ENCODE measurements at places on chromosomes 6 and 20.

DNA sequence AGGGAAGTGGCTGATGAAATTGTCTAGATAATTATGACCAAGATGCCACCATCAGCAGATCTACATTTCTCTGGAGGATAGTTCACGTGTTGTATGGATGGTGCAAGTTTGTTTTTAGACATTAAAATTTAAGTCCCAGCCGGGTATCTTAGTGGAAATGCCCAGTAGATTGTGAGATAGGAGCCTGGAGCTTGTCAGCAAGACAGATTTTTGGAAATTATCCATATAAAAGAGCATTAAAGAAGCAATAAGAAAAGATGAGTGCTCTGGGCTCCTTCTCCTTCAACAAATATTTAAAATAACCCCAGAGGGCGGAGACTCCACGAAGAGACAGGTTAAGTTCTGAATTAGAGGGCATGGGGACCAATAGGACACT, 47.6 kb upstream of the SMLR1 start:
- DNase-seq, result no peak

GRCh38 chr20:62692176-62692575, 16.5 kb upstream of the NTSR1 start:
- DNase-seq, result no peak

DNA sequence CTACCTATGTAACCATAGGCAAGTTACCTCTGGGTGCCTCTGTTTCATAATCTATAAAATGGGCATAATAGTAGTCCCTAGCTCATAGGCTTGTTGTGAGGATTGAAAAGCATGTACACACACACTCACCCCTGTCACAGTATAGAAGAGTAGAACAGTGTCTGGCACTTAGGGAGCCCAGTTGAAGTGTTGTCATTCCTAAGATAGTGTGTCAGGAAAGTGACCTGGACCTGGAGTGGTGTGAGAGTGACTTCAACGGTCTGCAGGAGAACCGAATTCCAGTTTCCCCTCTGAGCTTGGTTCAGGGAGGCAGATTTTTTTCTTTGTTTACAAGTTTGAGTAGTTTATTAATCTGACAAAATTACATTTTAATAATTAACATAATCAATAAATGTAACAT, 229.9 kb upstream of the MAP3K7 start:
- DNase-seq, result no peak

GRCh38 chr6:41568585-41569384, 22.6 kb downstream of the FOXP4 start:
- no peak for DNase-seq

DNA sequence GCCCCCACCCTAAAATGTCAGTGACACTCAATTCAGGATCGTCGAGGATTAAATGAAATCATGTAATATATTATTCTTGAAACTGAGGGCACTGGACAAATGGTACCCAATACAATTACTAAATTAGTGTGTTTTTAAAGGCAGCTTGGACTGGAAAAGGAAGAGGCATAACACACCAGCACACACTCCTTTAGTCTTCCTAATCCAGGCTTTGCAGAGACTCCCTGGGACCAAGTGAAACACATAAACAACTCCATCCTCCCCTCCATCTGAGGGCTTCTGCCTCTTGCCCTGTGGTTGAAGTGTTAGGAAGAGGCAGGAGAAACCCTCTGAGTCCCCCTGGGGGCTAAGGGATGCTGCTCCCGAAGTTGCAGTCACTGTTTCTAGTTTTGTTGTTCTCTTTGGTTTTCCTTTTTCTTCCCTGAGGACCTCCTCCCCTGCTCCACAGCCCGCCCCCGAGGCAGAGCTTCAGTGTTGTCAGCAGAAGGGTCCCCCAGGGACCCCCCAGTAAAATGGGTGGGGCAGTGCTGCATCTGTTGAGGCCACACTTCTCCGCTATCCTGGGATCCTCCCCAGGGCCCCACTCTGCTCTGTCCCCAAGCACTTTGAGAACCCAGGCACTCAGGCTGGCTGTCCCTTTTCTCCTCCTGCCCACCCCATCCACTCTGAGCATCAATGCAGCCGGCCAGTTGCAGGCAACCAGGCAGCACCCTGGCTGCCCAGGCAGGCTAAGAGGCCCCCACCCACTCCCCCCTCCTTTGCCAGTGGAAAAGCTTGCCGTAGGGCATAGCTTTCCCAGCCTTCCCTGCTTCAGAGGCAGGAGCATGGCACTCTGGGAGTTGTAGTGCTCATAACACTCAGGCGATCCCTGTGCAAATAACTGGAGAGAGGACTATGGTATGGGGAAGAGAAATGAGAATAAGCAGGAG, 5.9 kb downstream of the TMEM63B start:
- no peak for DNase-seq

DNA sequence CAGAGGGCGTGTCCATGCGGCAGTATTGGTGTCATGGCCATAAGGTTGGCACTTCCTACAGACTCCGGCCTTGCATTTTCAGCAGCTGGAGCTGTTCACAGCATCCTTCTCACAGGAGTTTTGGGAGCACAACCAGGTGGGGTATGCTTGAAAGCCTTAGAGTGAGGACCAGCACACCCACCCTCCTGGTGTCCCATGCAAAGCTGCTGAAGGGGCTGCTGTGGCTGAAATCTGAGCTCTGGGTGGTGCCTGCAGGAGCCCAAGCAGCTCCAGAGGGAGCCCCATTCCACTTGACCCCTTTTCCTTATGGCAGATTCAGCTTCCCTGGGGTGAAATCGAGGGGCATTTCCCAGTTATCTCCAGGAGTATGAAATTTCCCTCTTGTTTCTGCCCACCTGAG, 74.0 kb upstream of the BHLHE23 start:
- no peak for DNase-seq
